Aorta (tissue), 5 donors: ENCODE measurements at places on chromosomes 7 and 10. TPM values are rescaled to one million over a fixed set of nuclear protein-coding genes. Genes with fewer than 3 reads are reported as not detected.

DNA sequence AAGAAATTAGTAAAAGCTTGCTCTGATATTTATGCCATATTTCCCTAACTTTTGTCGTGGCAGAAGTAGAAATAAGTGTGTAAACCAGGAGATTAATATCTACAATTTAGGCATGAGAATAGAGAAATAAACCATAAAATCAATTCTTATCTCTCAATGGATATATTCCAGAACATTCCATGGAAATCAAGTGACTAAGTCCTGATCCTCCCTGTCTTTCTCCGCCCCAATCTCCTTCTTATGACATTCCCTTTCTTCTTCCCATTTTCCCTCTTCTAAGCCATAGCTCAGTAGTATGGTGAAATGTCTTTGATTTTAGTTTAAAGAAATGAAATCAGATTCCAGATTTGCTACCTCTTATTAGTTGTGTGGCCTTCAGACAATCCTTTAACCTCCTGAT is 88.8 kb downstream of the TBXAS1 start:
- DNase-seq: no peak

NUTM2B gene
- 1.0 TPM for polyA plus RNA-seq

SFMBT2 gene
- 1.1 TPM for polyA plus RNA-seq

GRCh38 chr7:74690474-74690873 is 33.0 kb downstream of the GTF2I start:
- DNase-seq: no peak

GRCh38 chr7:1253681-1254181 is 21.1 kb downstream of the UNCX start:
- no peak for DNase-seq

TAS2R4 gene
- polyA plus RNA-seq: 0.15 TPM

ADARB2 gene
- polyA plus RNA-seq: under 0.01 TPM

SPDYE5 gene
- polyA plus RNA-seq: not detected

- no peak for DNase-seq
These were observed 148.8 kb upstream of the AGK start for GRCh38 chr7:141402277-141402996.
